Fibroblast of skin of back (primary cell): ENCODE measurements at places on chromosomes 1 and 21.

- DNase-seq = no peak
These were observed 38.7 kb upstream of the NEK2 start for GRCh38 chr1:211714154-211714553.

GRCh38 chr1:59315529-59316463 is 18.9 kb downstream of the FGGY start:
- DNase-seq = no peak

DNA sequence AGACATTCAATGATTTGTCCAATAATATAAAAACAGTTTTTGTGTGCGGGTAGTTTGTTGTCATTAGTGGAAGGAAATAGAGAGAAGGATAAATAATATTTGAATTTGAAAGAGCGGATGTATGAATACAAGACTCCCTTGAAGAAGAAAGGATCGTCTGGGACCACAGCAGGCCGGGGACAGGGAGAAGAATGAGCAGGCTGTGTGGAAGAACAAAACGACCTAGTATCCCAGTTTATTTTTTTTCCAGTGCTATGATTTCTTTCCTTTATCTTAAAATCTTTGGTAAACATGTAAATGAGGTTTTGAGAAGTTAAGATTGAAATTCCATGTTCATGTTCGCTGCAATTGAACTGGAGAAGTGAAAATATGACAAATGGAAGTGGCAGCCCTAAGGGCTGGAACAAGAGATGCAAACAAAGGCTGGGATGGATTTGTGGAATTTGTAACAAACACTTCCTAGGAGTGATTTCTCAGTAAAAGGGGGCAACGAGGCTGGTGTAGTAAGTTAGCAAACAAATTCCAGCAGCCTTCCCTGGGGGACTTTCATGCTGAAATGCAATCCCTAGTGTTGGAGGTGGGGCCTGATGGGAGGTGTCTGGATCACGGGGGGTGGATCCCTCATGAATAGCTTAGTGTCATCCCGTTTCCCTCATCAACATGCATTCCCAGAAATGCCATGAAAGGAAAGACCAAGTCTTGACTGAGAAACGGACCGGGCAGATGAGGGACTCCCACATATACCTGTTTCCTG is 10.2 kb upstream of the IFI16 start:
- DNase-seq = peak; percentile 98

DNA sequence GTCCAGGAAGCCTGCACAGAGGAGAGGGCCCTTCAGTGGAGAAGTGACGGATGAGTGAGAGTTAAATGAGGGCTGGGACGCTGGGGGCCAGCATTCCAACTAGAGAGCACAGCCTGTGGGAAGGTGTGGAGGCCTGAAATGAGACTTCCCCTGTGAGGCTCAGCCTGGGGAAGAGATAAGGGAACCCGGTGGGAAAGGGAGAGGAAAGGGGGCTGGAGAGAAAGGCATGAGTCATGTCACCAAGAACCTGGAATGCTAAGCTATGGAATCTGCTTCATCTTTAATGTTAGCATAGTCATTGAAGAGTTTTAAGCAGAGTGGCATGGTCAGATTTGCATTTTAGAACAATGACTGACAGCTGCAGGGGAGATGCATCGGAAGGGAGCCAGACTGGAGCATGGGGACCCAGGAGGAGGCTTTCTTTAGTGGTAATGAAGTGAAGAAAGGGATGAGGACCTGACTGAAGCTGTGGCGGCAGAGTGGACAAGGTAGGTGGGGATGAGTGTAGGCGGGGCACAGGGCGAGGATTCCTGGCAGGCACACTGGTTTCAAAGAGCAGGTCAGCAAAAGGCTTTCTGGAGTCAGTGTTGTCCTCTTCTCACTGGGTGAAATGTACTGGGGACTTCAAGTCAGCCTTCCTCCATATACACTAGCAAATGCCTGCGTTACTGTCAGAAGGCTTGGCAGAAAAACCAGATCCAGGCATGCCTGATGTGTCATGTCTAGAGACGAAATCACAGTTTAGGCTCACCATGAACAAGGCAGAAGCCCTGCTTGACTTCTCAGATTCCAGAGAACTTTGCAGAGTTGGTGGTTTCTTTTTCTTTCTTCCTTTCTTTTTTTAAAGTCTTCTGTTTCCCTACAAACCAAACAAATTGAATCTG is 8.0 kb downstream of the RGL1 start:
- DNase-seq = peak; percentile 73

- DNase-seq = peak; percentile 87
These were observed 51.2 kb downstream of the TENT5C start for GRCh38 chr1:117657031-117657430.

DNA sequence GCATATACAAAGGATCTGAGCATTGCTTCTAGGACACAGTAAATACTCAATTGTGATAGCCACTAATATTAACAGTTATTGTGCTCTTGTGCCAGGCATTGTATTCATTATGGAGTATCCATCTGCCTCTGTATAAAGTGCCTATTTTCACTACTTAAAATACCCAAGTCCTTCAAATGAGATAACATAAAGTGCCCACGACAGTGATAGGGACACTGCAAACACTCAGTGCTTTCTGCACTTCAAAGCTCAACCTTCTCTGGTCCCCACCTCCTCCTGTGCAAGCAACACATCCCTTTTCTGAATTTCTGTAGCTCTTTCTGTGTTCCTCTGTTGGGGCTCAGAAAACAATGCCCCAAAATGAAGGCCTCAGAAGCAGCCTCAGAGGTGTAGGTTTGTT is 6.6 kb upstream of the DDAH1 start:
- DNase-seq = no peak

DNA sequence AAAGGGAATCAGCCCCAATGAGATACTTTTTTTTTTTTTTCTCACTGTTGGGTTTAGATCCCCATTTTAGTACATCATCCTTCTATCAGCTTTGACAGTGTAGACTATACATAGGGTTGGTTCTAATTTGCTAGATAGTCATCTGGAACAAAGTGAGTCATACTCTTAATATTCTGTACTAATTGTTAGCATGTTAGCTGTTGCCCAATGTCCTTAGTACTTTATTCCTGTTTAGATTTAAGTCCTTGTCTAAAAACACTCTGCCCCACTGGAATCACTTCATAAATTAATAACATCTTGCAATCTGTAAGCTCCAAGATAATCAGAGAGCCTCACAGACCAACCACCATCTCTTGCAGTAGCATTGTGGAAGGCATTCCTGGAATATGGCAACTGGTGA is 209.8 kb upstream of the KIAA0040 start:
- no peak for DNase-seq
